ENCODE measurements at places on chromosomes 11 and 22.
A peak's percentile ranks its signal among the peaks of the same experiment; 100 is the strongest.

DNA sequence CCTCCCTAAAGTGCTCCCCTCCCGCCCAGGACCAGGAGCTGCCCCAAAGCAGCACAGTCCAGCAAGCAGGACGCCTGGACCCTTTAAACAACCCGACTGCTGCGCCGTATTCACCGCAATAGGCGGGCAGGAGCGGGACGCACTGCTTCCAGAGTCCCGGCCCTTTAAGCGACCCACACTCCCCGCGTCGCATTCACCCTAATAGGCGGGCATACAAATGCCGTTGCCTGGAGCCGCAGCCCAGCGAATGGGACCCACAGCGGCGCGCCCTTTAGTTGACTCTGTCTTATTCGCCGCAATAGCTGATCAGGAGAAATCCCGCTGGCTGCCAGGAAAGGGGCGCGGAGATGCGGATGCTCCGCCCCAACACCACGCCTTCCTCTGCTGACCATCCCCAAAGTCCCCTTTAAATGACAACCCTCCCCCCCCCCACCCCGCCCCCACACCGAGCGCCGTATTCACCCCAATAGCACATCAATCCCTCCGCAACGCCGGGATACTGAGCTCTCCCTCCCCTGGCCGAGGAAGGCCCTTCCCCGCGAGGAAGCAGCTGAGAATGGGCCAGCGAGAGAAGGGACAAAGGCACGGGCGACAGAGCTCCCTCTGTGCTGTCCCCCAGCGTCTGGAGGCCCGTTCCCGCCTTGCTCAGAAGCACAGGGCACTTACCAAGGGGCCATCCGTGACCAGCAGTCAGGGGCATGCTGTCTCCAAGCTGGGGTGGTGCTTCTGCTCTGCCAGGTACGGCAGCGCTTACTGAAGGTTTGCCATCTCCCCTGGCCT, 4.7 kb downstream of the OSBPL5 start:
- peak; percentile 57 for DNase-seq

DNA sequence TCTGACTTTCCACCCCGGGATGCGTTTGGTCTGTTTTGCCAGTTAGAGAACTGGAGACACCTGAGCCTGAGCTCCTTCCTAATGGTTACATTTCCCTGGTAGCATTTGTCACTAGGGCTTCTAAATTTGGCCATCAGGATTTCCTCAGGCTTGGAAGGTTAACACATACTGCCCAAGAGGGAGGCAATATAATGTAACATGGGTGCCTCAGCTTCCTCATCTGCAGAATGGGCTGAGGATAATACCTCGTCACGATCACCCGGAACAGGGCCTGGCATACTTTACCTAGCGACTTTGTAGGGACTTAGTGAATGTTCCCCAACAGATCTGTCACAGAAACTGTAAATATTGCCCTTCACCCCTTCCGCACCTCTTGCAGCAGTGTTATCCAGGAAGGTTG, 11.3 kb downstream of the IL17RA start:
- no peak for DNase-seq

DNA sequence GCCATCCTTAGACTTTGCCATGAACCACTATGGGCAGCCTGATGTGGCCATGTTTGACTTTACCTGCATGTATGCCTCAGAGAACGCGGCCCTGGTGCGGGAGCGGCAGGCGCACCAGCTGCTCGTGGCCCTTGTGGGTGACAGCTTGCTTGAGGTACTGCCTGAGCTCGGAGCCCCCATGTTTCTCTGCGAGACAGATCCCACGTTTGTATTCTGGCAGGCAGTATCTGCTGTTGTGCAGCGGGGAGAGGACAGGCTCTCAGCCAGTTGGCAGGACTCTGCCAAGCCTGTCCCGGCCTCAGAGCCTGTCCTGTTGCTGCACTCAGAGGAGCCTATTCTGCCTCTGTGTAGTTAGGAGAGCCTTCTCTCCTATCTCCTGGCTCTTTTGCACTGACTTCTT, 109.9 kb downstream of the MICAL2 start:
- DNase-seq = no peak

DNA sequence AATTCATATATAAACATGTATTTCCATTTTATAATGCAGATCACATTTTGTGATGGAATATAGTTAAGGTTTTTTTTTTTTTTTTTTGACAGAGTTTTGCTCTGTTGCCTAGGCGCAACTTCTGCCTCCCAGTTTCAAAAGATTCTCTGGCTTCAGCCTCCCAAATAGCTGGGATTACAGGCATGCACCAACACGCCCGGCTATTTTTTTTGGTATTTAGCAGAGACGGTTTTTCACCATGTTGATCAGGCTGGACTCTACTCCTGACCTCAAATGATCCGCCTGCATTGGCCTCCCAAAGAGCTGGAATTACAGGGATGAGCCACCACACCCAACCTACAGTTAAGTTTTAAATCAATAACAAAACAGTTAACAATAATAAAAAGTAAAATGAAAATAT, 18.8 kb downstream of the XKR3 start:
- DNase-seq = no peak

- DNase-seq = no peak
These were observed 23.3 kb upstream of the WEE1 start for GRCh38 chr11:9550191-9550628.

- no peak for DNase-seq
These were observed at the start of gene ACTN3 for GRCh38 chr11:66546368-66546965. Gene ACTN3 (plus strand): TSS chr11:66546903. CDS start chr11:66546938, 35 bp downstream.
